Activated CD4-positive, CD25-positive, alpha-beta regulatory T cell (primary cell): ENCODE measurements at places on chromosomes 7 and 10.

DNA sequence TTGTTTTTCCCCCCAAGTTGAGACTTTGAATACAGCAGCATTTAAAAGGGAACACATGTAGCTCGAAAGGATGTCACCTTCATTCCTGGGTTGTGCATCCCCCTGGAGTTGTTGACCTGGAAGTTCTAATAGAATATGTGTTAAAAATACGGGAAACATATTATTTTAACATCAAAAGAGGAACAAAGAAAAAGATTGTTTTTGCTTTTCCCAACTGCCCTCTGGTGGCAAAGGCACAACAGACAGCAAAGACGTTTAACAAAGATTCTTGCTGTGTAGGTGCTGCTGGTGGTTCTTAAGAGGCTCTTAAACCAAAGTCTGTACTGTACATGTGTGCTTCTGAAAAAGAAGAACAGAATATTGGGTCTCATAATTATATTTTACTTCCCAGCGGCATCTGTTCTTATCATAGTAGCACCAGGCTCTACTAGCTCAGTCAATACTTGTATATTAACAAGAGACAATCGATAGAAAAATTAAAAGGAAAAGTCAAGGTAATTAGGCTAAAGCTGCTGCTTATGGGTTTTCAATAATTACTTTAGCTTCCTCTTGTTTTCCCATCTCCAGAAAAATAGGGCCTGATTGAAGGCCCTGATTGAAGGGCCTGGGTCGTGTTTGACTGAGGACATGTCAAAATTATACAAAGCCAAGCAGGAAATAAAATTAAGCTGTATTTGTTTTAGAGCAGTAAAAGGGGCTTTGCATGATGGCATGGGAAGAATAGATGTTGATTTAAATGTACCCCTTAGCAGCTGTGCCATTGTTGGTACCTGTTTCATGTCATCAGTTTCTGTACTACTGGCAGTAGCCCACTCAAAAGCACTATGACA, 384.2 kb upstream of the LRGUK start:
- DNase-seq = no peak

GRCh38 chr7:140885735-140886334, 38.9 kb downstream of the BRAF start:
- no peak for DNase-seq

GRCh38 chr7:66953044-66953427, 32.0 kb downstream of the TMEM248 start:
- DNase-seq = no peak

DNA sequence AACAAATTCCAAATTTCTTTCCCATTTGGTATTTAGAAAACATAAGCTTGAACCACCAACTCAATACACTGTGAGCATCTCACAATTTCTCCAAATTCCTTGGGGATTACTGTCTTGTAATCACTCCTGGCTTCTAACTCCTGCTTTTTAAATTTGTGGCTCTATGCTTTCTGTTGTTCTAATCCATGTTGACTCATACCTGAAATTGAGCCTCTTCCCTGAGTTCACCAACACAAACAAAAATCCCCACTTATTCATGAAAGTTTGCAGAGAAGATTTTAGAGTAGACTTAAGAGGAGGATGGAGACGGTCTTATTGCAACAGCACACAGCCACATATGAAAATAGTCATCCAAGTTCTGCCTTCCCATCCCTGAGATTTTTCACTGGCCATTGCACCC, 252.5 kb downstream of the PTEN start:
- DNase-seq = no peak

DNA sequence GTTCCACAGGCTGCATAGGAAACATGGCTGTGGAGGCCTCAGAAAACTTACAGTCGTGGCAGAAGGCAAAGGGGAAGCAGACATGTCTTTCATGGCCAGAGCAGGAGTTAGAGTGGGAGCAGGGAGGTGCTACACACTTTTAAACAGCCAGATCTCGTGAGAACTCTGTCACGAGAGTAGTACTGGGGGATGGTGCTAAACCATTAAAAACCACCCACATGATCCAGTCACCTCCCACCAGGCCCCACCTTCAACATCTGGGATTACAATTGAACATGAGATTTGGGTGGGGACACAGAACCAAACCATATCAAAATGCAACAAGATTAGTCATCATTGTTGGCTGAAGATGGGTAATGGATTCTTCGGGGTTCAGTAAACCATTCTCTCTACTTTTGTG, 65.4 kb upstream of the PDCD4 start:
- no peak for DNase-seq

DNA sequence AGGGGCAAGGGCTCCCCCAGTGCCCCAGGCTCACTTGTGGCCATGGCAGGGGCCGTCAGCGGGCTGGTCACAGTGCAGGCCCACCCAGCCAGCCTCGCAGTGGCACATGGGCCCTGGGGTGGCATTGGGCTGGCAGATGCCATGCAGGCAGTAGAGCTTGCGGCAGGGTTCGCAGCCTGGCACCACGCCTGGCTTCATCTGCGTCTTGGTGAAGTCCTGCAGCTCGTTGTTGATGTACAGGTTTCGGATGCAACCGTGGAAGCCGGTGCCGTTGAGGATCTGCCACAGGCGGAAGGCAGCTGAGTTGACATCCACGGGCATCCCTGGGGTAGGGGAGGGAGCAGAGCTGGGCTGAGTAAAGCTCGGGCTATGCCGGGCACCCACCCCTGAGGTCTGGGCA, 170.6 kb downstream of the LCOR start:
- no peak for DNase-seq

GRCh38 chr10:17504547-17505245, 50.3 kb upstream of the ST8SIA6 start:
- no peak for DNase-seq

DNA sequence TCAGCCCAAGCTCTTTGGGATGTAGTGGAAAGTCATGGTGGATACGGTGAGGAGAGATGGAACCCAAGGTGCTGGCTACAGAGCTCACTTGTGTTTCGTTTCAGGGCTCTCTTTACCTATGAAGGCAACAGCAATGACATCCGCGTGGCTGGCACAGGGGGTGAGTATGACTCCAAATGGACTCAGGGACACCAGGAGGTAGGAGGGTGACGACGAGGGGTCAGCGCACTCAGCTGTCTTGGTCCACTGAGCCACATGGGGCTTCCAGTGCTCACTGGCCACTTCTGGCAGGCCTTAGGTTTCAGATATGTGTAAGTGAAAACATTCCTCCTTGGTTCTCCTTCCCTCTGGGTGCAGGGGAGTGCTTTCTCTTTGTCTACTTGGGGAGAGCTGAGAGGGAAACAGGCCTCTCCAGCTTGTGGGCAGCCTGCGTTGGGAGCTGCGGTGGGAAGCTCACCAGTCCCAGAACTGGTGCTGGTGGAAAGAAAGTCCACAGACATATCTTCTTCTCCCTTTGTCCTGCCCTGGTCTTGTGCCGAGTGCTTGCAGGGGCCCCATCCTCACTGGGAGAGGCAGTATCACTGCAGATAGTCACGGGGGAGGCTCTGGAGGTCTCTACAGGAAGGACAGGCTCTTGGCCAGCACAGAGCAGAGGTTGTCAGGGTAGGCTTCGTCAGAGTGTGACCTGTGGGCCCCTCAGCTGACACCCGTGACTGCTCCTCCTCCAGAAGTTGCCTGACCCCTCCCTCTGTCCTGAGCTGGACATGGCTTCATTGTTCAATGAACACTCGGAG, 5.8 kb downstream of the DBNL start:
- DNase-seq = no peak

DNA sequence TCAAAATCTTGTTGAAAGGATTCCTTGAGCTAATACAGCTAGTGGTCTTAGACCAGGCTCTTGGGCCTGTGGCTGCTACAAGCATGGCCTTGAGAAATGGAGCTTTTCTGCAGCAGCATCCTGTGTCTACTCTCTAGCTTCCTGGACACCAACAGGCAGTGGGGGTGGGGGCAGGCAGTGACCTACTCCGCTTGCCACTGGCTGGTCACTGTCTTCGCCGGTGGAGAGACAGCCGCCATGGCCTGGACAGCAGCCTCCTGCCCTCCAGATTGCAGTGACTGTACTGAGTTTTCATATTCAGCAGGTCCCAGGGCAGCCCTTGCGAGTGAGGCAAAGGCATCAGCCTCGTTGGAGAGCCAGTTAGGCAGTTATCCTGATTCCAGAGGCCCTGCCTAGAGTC, 204.6 kb downstream of the HECW1 start:
- DNase-seq = no peak

GRCh38 chr10:23493711-23494110, 54.8 kb downstream of the OTUD1 start:
- no peak for DNase-seq

- DNase-seq = no peak
Observed at GRCh38 chr7:130488392-130489139, 3.3 kb upstream of the MEST start.

- no peak for DNase-seq
Observed at GRCh38 chr7:130303982-130304381, 11.0 kb downstream of the CPA4 start.

DNA sequence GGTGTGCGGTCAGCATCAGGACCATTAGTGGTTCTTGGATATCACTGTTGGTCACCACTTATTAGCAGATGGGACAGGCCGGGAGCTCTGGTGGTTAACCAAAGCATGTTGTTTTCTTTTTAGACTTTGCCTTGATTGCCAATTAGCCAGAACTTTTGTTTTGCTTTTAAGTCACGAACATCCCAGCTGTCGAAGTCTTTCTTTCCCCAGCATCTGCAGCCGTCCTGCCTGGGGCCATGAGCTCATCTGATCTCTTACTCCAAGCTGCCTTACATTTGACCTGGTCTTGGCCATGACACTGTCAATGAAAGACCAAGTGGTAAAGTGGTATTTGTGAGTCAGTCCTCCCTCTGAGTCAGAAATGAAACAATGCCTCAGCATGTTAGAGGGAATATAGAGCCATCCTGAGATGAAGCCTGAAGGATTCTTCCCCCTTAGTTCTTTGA, 53.9 kb upstream of the CREB5 start:
- DNase-seq = no peak

DNA sequence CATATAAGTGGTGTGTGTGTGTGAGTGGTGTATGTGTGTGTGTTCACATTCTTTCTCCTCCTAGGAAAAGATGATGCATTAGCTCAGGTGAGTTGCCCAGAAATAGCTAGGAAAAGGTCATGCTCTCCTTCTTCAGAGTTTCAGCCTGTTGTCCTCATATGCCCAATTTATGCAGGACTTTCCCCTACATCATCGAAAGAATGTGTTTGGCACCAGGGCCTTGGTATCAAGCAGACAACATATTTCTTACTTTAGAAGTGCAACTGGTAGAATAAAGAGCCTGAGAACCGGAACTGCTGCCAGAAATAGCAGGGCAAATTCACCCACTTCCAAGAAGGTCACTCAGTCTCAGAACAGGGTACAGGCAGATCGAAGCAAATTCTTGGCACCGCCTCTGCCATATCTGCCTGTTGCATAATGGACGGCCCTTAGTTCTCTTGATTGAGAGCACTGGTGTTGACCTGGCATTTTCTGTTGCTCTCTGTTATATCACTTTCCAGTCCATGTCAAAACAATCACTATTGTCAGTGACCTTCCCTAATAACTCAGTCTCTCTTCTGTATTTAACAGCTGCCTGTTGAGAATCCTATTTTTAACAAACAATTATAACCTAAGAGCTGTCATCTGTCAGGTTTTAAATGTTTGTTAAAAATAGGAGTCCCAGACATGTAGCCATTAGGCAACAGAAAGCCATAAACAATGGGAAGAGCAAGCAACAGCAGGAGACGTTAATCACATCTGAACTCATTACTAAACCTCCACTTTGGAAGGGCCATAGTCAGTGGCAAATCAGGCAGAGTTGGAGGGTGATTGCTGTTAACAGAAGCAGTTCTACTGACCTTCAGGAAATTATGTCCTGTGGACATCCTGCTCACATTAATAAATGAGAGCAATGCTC, 20.7 kb downstream of the ADRB1 start:
- DNase-seq = no peak

- no peak for DNase-seq
Observed at GRCh38 chr7:152085131-152085530, 59.7 kb downstream of the GALNT11 start.

- DNase-seq = no peak
Observed at GRCh38 chr10:110771486-110771885, 100.2 kb upstream of the PDCD4 start.

DNA sequence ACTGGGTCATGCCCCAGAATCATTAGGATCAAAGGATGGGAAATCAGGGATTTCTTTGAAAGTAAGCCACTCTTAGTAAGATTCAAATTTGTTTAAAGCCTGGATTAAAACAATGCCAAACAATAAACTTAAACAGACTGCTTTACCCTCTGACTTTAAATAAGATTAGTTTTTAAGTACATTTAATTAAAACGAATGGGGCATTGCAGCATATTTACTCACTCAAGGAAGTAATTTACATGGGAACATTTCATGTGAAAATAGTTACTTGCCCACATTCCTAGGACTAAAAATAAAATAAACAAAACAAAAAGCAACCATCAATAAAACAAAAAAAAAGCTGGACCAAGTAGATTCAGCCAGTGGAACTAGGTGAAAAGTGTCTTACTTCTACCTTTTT, 7.8 kb downstream of the ABLIM1 start:
- DNase-seq = no peak

DNA sequence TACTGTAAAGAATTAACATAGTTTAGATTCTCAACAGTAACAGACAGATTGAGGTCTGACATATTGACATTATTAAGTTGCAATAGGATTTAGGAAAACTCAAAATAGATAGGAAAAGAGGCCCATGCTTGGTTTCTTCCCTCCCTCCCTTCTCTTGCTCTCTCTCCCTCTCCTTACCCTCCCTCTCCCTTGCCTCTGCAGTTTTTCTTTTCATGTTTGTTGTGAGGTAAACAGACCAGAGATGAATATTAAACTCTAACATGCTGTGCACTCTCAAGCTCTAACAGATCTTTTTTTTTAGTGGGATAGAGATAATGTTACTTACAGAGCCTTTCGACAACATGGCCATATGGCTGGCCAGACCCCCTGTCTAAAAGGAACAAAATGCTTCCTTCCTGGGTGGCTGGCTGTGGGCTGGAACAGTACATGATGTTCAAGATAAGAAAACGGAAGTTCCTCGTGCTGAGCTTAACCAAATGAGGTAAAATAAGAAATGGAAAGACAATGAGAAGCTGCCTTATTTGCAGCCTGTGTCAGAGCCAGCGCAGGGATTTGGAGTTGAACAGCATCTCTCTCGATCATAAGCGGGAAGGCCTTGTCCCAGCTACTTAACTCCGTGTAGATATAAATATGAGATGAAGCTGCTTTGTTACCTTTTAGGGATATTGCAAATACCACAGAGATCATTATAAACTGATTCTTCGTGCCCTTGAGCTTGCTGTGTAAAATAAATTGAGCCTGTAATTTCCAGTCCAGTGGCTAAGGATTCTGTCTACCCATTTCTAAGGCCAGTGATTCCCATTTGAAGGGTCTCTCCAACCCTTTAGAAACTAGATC, 391.9 kb upstream of the NPVF start:
- DNase-seq = no peak

DNA sequence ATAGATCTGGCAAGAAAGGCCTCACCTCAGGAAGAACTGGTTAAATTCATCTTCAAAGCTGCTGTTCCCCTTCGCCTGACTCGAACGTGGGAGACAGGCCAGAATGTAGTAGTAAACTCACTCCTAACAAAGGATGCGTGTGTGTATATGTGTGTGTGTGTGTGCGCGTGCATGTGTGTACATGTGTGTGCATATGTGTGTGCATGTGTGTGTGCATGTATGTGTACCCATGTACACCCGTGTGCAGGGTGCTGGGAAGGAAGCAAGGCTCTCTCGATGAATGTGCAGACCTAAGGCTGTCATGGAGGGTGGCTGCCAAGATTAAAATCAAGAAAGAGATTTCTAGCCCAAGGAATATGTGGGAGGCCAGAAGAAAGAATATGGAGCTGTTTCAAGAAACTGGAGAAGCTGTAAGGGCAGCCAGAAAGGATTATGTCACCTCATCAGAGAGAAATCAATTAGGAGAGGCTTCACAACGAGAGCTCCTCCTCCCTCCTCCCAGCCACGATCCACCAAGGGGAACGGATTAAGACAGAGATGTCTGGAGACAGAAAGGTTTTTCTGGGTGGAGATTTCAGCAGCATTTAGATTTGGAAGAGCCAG, 34.0 kb upstream of the LBX1 start:
- no peak for DNase-seq
